Activated CD4-positive, alpha-beta T cell treated with anti-CD3 and anti-CD28 coated beads for 1 hour (primary cell): ENCODE measurements at places on chromosomes 2 and 18.

- DNase-seq, result no peak
Measured at GRCh38 chr2:8634466-8635172, 47.2 kb upstream of the ID2 start.

- DNase-seq, result no peak
Measured at GRCh38 chr2:69013840-69014821, 1.2 kb downstream of the ANTXR1 start.

GRCh38 chr18:51425475-51425874 is 228.0 kb upstream of the MEX3C start:
- DNase-seq, result no peak

DNA sequence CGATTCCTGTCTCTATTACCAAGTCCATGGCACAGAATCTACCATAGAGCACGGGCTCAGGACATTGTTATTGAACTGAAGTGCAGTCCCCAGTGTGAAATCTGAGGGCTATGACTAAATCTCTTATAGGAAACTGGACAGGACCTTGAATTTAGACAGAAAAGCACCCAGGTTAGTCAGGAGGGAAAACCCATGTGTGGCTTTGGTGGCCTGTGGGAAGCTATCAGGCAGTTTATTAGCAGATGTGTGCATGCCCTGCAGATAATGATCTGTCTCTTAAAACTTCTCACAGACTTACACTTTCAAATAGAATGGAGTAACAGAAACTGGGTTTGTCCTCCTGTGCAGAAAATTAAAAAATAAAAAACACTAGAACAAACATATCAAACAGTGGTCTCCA is 610.0 kb upstream of the RAB6C start:
- DNase-seq, result no peak

GRCh38 chr2:171957061-171957460 is 34.8 kb downstream of the HAT1 start:
- no peak for DNase-seq

GRCh38 chr2:28096421-28096820 is 205.9 kb downstream of the BABAM2 start:
- no peak for DNase-seq

- no peak for DNase-seq
Measured at GRCh38 chr2:121707344-121707919, 29.2 kb downstream of the NIFK start.

- DNase-seq, result no peak
Measured at GRCh38 chr2:203898657-203899056, 31.1 kb downstream of the CTLA4 start.

DNA sequence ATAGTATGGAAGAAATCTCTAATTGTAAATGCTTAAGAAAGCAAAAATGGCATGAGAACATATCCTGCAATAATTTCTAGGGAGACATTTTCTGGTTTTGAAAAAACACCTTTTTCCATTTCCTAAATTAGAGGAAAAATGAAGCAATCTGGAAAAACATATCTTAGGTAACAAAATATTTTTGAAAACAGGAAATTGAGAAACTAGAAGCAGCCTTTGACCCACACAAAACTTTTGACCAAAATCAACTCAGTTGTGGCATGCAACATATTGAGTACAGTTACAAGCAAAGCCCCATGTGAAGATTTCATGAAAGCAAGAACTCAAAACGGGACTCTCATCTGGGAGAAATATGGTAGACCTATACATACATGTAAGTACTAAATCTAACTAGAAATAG is 28.6 kb upstream of the CHAC2 start:
- no peak for DNase-seq

GRCh38 chr2:128477026-128477820 is 158.6 kb upstream of the HS6ST1 start:
- DNase-seq, result no peak

- no peak for DNase-seq
Measured at GRCh38 chr2:204669382-204669781, 124.1 kb downstream of the PARD3B start.

GRCh38 chr2:196208915-196209314 is 37.5 kb upstream of the STK17B start:
- DNase-seq, result no peak

- no peak for DNase-seq
Measured at GRCh38 chr2:17757321-17757720, 3.4 kb downstream of the GEN1 start.

- DNase-seq, result no peak
Measured at GRCh38 chr2:151289972-151290866, 751 bp upstream of the NMI start.

DNA sequence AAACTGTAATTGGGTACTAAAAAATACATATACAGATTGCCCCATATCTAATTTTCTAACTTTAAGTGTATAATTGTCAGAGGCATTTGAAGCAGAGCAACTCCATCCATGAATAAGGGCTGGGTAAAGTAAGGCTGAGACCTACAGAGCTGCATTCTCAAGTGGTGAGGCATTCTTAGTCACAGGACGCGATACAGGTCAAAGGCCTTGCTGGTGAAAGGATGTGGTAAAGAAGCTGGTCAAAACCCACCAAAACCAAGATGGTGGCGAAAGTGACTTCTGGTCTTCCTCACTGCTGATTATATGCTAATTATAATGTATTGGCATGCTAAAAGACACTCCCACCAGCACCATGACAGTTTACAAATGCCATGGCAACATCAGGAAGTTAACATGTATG is 50.0 kb downstream of the SLC8A1 start:
- DNase-seq, result no peak

- DNase-seq, result no peak
Measured at GRCh38 chr2:28055325-28055970, 164.9 kb downstream of the BABAM2 start.

DNA sequence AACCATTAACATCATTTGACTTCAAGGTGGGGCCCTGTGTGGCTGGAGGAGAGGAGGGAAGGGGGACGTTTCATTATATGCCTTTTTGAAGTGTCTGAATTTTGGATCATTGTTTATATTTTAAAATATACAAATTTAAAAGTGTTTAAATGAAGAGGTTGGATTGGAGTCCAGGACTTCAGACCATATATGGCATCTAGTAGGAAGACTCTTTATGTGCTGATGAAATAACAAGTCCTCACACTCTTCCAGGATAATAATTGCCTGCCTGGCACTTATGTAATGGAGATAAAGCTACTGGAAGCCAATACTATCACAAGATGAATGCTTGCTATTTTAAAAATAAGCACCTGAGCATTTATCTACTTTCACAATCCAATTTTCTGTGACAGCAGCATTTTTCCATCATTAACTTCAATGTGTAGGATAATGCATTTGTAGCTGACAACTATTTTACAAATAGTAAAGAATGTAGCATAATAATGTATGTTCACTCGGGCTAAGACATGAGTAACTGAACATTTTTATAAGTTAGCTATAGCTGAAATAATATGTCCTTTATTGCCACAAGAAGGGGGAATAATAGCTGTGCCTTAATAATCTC is 188.4 kb downstream of the MTCL1 start:
- no peak for DNase-seq

DNA sequence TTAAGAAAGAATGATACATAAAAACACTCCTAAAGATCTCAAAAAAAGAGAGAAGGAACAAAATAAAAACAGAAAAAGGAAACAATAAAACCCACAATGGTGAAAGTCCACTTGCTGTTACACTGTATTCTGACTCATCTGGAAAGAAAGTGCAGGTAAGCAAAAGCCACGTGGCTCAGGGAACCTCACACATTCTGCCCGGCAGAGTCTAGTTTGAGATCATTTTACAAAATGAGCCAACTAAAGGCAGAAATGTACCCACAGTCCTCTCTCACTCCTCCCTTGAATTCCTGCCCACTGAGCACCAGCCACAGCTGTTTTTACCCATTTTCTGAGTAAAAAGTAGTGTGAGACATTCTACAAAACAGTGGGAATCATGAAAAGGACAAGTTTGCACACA is 10.0 kb downstream of the KCNH7 start:
- DNase-seq, result no peak

- DNase-seq, result no peak
Measured at GRCh38 chr2:186065491-186065890, 326.9 kb downstream of the FSIP2 start.

DNA sequence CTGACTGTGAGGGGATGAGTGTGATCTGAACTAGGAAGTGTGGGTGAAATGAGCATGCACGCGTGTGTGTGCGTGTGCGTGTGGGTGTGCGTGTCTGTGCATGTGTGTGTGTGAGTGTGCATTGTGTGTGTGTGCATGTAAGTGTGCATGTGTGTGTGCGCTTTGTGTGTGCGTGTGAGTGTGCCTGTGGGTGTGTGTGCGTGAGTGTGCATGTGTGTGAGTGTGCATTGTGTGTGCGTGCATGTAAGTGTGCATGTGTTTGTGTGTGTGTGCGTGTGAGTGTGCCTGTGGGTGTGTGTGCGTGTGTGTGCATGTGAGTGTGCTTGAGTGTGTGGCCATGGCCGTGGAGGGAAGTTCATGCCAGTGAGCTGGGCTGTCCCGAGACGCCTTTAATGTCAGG is 76.3 kb downstream of the RTP5 start:
- DNase-seq, result no peak

- DNase-seq, result no peak
Measured at GRCh38 chr18:52615943-52616342, 275.9 kb downstream of the DCC start.

DNA sequence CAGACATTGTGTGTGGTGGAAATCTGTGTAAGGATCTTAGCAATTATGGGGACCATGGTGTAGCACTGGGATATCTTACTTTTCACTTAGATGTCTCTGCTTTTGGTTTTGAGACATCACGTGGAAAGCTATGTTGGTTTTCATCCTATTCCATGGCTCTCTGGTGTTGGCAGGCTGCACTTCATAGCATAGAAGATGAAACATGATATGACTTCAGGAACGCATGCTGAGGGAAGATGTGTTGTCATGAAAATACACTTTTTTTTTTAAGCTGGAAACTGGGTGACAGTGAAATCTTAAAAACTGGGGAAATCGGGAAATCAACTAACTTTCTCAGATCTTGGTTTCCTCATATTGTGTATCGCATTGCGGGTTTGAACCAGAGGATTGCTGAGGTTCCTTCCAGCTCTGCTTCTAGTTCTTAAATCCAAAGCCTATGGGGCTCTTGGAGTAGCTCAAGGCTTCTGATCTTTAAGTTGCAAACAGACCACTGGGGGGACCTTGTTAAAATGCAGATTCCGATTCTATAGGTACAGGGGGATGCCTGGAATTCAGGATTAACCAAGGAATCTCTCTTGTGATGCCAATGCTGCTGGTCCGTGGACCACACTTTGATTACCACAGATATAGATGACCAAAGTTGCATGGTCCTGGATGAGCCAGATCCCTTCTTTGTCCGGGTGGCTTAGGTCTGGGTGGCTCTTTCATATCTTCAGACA is 160.7 kb downstream of the SH3RF3 start:
- DNase-seq, result no peak

GRCh38 chr2:44121899-44122298 is 46.8 kb upstream of the PPM1B start:
- no peak for DNase-seq

GRCh38 chr2:52054824-52055223 is 1022.9 kb upstream of the NRXN1 start:
- DNase-seq, result no peak

DNA sequence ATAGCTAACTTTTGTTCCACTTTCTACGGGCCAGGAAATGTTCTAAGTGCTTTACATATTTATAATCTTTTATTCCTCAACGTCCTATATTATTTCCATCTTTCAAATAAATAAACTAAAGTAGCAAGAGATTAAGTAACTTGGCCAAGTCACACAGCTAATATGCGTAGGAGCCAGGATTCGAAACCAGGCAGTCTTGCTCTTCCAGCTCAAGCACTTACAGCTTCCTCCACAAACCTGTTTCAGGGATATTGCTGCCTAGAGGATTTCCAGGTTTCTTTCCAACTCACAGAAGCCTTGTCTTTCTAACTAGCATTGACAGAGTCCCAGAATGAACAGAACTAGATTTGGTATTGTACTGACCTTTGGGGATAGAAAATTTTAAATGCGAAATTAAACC is 102.5 kb downstream of the FIGN start:
- no peak for DNase-seq

- DNase-seq, result no peak
Measured at GRCh38 chr18:50099725-50100407, 95.1 kb downstream of the MYO5B start.

- no peak for DNase-seq
Measured at GRCh38 chr2:118525346-118525745, 322.1 kb downstream of the EN1 start.

- DNase-seq, result no peak
Measured at GRCh38 chr2:155810411-155810810, 522.1 kb downstream of the NR4A2 start.

DNA sequence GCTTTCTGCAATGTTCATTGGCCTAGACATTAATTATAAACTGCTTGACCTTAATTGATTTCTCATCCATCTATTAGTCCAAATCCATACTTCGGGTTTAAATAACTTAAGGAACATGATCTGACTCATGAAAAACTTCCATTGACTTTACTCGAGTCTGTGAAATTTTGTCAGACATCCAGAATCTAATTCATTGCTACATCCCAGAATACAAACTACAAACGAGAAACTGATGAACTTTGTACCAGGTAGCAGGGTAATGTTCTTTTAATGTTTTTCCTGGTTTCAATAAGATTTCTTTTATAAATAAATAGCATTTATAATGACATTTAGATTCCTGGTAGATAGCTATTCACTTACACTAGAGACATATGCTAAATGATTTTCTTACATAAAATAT is 36.0 kb upstream of the IKZF2 start:
- no peak for DNase-seq

DNA sequence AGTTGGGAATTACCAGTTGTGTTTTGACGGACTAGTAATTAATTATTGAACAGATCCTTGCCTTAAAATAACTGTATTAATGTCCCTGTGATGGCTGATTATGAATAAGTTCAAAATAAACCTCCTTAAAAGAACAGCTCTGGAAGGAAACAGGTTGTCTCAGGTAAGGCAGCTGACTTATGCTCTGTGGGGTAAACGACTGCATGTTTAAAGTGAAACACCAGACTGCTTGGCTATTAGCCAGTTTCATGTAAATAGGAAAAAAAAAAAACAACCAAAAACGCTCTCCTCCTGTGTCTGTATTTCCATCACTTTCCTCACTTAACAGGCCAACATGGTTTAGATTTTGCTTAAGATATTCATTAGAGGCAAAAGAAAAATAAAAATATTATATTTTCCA is 243.6 kb downstream of the TMEM182 start:
- no peak for DNase-seq

- no peak for DNase-seq
Measured at GRCh38 chr2:235264121-235264493, 229.7 kb upstream of the AGAP1 start.

DNA sequence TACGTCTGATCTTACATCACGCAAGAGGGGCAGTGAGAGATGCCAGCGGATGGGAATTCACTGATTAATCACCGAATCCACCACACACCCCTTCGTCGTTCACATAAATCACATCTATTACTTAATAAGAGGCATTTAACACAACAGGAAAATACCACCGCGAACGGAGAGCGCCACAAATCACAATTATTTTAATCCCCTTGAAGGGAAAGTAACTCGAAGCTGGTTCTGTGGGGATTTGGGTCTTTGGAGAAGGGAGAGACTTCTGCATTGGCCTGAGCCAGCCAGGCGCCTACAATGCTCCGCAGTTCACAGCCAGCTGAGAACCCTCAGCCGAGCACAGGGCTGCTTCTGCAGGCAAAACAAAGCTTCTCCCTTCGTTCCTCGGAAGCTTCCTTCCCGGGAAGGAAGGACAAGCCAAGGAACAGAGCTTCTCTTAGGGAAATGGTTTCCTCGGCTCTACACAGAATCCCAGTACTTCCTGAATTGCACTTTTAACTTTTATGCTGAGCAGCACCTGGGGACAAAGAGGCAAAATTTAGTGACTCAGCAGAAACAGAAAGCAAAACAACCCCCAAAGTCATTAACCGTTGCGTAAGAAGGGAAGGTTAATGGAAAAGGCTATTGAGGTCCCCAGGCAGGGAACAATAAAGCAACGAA is at the start of gene LRP1B:
Gene LRP1B, minus strand, starts transcription at position 7 of the 660 bp plus-strand sequence. CDS start 287 bp downstream, outside the sequence.
- no peak for DNase-seq

- DNase-seq, result no peak
Measured at GRCh38 chr2:173087793-173088496, 12.3 kb downstream of the MAP3K20 start.
